Activated CD8-positive, alpha-beta T cell treated with anti-CD3 and anti-CD28 coated beads, Interleukin-2, amount 10 ng/mL, durations not matched to agents 7 days and 5 days (primary cell): ENCODE measurements at places on chromosomes 11 and 22. TPM values are rescaled to one million over a fixed set of nuclear protein-coding genes. Genes with fewer than 3 reads are reported as not detected.

The MPZL3 gene
- total RNA-seq = 20.0 TPM

The POU2AF2 gene
- total RNA-seq = not detected

The NFRKB gene
- total RNA-seq = 35.5 TPM

The OR5M8 gene
- total RNA-seq = not detected

The RAG1 gene
- total RNA-seq = 0.08 TPM

The PAX6 gene
- not detected for total RNA-seq

The ACTN3 gene
- not detected for total RNA-seq

The INS gene
- not detected for total RNA-seq

The MMP27 gene
- not detected for total RNA-seq

The AQP11 gene
- total RNA-seq = 0.39 TPM

The FREY1 gene
- 2.1 TPM for total RNA-seq

The MUC5AC gene
- not detected for total RNA-seq
